IMR-90 (cell line): ENCODE measurements at places on chromosomes 11 and 22.

DNA sequence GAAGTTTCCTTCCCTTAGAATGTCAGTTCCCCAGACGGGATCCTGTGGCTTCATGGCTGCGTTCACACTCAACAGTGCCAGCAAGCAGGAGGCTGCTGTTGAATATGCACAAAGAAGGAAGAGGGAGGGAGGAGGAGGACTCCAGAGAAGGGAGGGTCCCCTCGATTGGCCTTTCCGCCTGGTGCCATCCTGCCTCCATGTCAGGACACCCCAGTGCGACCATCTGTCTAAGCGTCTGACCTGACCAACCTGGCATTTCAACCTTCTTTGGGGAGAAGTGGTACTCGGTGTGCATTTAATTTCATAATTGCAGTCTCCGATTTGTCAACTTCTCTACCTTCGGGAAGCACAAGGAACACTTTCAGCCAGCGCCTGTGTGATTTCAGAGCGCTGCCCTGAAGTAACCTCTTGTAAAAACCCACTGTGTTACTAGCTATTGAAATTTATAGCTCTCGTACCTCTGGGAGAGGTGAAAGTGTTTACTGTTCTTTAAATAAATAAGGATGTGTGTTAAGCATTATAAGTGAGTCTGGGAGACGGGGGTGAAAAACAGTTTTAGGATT lies 1491.9 kb downstream of the TBC1D22A start:
- no peaks in the 10 kb centered on the region for H3K36me3 ChIP-seq
- no peaks in the 10 kb centered on the region for H3K27me3 ChIP-seq
- no peaks in the 10 kb centered on the region for H3K4me1 ChIP-seq
- H3K27ac ChIP-seq: no peak overlapping the region
- no peak overlapping the region for H3K4me3 ChIP-seq
- DNase-seq: no peak

DNA sequence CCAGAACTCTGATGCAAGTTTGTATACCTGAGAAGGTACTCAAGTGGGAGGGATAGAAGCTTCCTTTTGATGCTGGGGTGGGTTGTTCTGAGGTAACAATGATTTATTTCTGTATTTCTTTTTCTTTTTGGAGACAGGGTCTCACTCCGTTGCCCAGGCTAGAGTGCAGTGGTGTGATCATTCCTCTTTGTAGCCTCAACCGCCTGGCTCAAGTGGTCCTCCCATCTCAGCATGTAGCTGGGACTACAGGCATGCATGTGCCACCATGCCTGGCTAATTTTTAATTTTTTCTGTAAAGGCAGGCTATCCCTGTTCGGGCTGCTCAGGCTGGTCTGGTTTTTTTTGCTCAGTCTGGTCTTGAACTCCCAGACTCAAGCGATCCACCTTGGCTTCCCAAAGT lies 7.9 kb downstream of the KDM2A start:
- no peaks in the 10 kb centered on the region for H3K27me3 ChIP-seq
- DNase-seq: no peak
- no peak overlapping the region for H3K4me3 ChIP-seq

GRCh38 chr11:2143799-2144543 lies 4.8 kb upstream of the IGF2 start:
- H3K4me1 ChIP-seq: peaks cover 2% of the 10 kb centered on the region
- no peak overlapping the region for H3K27ac ChIP-seq
- H3K27me3 ChIP-seq: peaks cover 94% of the 10 kb centered on the region
- DNase-seq: no peak
- H3K36me3 ChIP-seq: no peaks in the 10 kb centered on the region

DNA sequence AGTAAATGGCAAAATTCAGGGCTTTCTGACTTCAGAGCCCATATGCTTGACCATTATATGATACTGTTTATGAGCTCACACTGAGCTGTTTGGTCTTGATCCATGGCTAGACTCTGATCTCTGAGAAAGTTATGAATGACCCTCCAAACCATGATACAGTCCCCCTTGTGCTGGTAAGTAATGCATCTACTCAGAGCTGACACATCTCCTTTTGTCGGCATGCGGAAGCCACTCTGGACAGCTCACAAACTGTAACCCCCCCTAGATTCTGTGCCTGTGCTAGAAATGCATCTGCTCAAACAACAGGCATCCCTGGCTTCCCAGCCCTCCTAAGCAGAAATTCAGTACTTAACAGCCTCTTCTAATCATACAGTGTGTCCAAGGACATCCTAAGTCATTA lies 150.8 kb upstream of the RAG2 start:
- no peaks in the 10 kb centered on the region for H3K4me1 ChIP-seq
- H3K36me3 ChIP-seq: no peaks in the 10 kb centered on the region
- H3K27ac ChIP-seq: no peak overlapping the region
- H3K4me3 ChIP-seq: no peak overlapping the region

- H3K27ac ChIP-seq: no peak overlapping the region
- H3K4me3 ChIP-seq: no peak overlapping the region
- H3K4me1 ChIP-seq: no peaks in the 10 kb centered on the region
- DNase-seq: no peak
- H3K36me3 ChIP-seq: no peaks in the 10 kb centered on the region
Measured at GRCh38 chr11:117019871-117020270, 78.4 kb downstream of the SIK3 start.

GRCh38 chr11:57903441-57904123 lies 120.1 kb upstream of the OR9Q1 start:
- no peaks in the 10 kb centered on the region for H3K36me3 ChIP-seq
- peaks cover 2% of the 10 kb centered on the region for H3K27me3 ChIP-seq
- no peaks in the 10 kb centered on the region for H3K4me1 ChIP-seq
- peak; percentile 10 for DNase-seq

DNA sequence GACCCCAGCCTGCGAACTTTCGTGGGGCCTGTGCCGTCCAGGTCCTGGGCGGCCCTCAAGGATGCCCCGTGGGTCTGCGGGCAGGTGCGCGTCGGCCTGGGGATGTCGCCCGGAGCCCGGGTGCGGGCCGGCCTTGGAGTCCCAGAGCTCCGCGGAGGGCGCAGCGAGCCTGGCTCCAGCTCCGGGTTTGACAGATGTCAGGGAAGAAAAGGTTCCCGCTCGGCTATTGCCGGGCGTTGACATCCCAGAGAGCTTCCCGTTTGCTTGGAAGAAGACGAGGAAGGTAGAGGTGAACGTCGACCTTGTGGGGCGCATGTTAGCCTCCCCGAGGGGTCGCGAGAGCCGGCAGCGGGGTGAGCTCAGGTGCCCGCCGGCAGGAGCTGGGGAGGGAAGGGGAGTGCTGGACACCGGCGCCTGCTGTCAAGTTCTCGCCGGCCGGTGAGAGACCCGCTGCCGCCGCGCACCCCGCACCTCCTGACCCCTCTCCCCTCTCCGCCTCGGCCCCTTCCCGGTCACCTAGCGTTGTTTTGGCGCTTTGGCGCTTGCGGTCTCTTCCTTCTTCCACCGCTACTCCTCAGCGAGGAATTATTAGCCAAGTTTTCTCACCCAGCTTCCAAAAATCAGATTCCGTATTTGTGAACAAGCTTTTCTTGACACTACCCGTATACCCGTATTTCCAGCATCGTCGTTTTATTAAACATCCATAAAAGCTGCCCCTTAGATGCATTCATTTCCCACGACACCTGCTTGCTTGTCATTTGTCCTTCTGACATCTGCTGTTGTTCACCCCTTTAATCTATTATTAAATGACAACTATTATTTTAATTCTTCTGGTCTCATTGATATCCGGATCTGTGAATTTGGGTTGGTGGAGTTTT lies 1.3 kb downstream of the BMAL1 start:
- peaks cover 3% of the 10 kb centered on the region; the same call in 1 of the 2 replicates for H3K27me3 ChIP-seq
- peak overlapping the region; percentile 95 for H3K4me3 ChIP-seq
- H3K36me3 ChIP-seq: no peaks in the 10 kb centered on the region
- peaks cover 4% of the 10 kb centered on the region; the same call in 1 of the 2 replicates for H3K4me1 ChIP-seq
- H3K27ac ChIP-seq: no peak overlapping the region

GRCh38 chr11:33564856-33565453 lies 135.7 kb downstream of the C11orf91 start:
- H3K36me3 ChIP-seq: no peaks in the 10 kb centered on the region
- no peaks in the 10 kb centered on the region; the same call in 1 of the 2 replicates for H3K27me3 ChIP-seq
- H3K4me1 ChIP-seq: no peaks in the 10 kb centered on the region
- no peak overlapping the region for H3K27ac ChIP-seq

GRCh38 chr11:119572481-119573424 lies 149.8 kb upstream of the THY1 start:
- H3K27me3 ChIP-seq: peaks cover 16% of the 10 kb centered on the region
- H3K36me3 ChIP-seq: no peaks in the 10 kb centered on the region
- no peak overlapping the region for H3K27ac ChIP-seq
- H3K4me3 ChIP-seq: no peak overlapping the region
- DNase-seq: no peak

DNA sequence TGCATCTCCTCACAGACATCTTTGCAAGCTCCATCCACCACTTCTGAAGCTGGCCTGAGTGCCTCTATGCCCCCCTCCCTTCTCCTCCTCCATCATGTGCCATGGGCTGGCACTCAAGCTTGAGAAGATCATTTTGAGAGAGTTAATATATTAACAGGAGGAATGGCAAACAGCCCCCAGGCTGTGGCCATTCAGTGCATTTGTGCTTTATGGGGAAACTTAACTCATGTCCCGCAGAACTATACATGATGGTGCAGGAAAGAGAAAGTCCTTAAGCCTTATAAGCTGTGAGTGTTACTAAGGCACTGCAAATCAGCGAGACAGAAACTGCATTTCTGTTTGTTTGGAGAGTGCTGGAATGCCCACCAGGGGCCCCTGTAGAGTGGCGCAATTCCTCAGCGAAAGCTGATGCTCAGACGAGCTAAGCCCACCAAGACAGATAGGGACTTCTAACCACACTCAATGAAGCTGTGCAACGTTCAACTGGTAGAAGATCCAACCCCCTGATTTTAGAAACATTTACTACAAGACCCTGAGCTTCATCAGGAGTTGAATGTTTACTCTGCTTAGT lies 26.8 kb upstream of the PHLDA2 start:
- H3K27ac ChIP-seq: peak overlapping the region; percentile 13; the same call in 1 of the 2 replicates
- H3K4me3 ChIP-seq: no peak overlapping the region
- H3K4me1 ChIP-seq: peaks cover 24% of the 10 kb centered on the region
- no peaks in the 10 kb centered on the region for H3K27me3 ChIP-seq

DNA sequence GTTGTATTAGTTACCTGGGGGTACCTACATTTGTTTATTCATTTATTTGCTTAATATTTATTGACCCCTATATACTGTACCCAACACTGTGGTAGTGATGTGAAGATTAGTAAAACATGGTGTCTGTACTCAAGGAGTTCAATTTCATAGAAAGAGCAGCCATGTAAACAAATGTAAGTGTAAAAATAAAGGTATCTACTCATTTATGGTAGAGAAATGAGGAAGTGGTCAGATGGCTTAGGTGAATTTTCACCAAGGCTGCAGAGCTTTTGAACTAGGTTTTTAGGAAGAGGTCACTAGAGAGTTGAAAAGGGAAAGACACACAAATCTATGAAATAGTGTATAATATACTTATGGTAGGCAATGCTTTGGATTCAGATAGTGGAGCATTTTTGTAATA lies 11.1 kb downstream of the CTR9 start:
- no peak overlapping the region for H3K4me3 ChIP-seq
- no peak for DNase-seq
- no peaks in the 10 kb centered on the region for H3K27me3 ChIP-seq
- H3K4me1 ChIP-seq: no peaks in the 10 kb centered on the region
- H3K27ac ChIP-seq: no peak overlapping the region

- H3K4me1 ChIP-seq: no peaks in the 10 kb centered on the region
- no peaks in the 10 kb centered on the region for H3K36me3 ChIP-seq
- no peak for DNase-seq
Measured at GRCh38 chr11:56670984-56671383, 7.5 kb downstream of the OR5AR1 start.

DNA sequence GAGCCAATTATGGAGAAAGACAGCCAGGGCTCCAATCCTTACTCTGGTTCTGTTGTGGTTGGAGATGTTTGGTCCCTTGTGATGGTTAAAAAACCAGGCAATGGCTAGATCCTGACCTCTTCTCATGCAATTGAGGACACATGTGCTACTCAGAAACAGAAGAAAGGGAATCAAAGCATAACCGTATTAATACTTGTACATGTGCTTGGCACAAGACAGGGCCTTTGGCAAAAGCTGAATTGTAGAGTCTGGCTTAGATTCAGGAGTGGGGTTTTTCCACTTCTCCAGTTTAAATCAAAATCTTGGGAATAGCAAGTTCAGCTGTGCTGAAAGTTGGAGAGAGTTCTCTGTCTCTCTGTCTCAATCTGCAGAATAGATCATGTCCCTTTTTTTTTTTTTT lies 80.1 kb upstream of the E2F8 start:
- H3K27ac ChIP-seq: no peak overlapping the region
- H3K27me3 ChIP-seq: peaks cover 40% of the 10 kb centered on the region
- H3K4me3 ChIP-seq: no peak overlapping the region
- no peak for DNase-seq
- no peaks in the 10 kb centered on the region for H3K4me1 ChIP-seq

DNA sequence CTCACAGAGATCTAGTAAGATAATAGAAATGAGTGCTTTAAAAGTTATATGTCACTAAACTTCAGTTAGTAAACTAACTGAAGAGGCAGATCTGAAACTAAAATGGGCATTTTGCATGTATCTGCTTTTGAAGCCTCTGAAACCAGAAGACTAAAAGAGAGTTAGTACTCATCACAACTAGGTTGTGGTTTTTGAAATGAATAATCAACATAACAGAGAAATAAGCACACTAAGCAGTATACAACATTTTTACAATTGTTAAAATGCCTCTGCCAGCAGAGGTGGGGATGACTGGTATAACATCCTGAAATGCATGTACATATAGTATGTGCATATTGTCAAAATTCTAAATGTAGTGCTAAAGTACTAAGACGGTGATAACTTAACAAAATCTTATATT lies 564.5 kb downstream of the DLG2 start:
- H3K27me3 ChIP-seq: no peaks in the 10 kb centered on the region
- no peaks in the 10 kb centered on the region for H3K4me1 ChIP-seq
- H3K4me3 ChIP-seq: no peak overlapping the region
- no peaks in the 10 kb centered on the region for H3K36me3 ChIP-seq
- no peak for DNase-seq
- no peak overlapping the region for H3K27ac ChIP-seq

DNA sequence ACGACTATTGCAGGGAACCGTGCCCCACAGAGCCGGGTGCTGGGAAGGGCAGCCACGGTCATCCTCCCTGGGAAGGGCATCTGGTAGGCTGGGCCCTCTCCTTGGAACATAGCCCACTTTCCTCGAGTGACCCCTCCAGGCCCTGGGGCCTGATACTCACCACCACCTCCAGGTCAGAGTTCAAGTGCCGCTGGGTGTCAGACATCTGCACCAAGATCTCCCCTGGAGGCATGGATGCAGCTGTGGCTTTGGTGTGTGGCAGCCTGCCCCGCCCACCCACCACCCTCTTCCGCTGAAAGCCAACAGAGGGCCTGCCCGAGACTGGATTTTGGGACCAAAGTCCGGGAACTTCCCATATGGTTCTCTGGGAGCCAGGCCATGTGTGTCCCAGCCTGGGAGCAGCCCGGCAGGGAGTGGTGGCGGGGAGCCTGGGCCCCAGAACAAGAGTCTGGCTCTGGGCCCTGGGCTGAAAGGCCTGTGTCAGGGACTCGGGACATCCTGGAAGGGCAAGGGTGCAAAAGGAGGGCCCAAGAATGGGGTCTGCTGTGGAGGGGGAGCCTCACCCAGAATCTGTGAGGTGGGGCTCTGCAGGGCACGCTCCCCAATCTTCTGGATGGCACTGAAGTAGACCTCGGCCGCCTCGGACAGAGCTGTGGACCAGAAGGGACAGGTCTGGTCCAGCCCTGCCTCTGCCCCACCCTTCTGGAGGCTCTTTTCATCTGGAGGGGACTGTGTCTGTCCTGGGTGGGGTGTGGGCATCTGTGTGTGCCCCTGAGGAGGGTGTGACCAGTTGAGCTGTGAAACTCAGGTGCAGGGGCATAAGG lies 2.6 kb downstream of the BAIAP2L2 start:
- H3K36me3 ChIP-seq: no peaks in the 10 kb centered on the region
- no peak overlapping the region for H3K4me3 ChIP-seq
- no peaks in the 10 kb centered on the region for H3K4me1 ChIP-seq
- peaks cover 2% of the 10 kb centered on the region; the same call in 1 of the 2 replicates for H3K27me3 ChIP-seq
- no peak for DNase-seq
